ENCODE measurements at places on chromosomes 11 and 22. TPM values are rescaled to one million over a fixed set of nuclear protein-coding genes. Genes with fewer than 3 reads are reported as not detected.

Gene HTR3A
- not detected for polyA plus RNA-seq

Gene SSH3
- 30.2 TPM for polyA plus RNA-seq

Gene OR10A2
- not detected for polyA plus RNA-seq

Gene SNX32
- polyA plus RNA-seq, result 0.11 TPM

Gene KCNJ4
- not detected for polyA plus RNA-seq

Gene SULT4A1
- 0.04 TPM for polyA plus RNA-seq

Gene RASD2
- polyA plus RNA-seq, result 0.06 TPM

Data from foreskin keratinocyte (primary cell).